ENCODE measurements at places on chromosomes 1 and 21.
A peak's percentile ranks its signal among the peaks of the same experiment; 100 is the strongest.

DNA sequence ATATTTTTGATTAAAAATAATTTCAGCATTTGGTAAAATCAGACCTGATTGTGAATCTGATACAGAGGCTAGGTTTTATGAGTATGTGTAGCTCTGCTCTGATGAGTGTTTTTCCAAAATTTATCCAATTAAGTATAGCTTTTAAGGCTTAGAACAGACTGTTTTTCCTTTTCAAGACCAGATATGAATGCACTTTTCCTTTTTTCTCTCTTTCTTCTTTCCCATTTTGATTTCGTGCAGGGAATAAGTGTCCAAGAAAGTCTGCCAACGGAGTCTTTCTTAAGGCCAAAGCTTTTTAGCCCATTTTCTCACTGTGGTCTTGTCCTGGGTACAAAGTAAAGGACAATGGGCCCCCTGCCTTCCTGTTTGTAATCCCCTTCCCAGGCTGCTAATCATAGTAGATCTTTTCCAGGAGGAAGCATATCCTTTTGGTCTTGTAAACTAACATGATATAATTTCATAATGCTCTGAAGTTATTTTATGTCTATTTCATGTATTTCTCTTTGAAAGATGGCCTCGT, 2.9 kb downstream of the KIF1B start:
- no peak for DNase-seq

DNA sequence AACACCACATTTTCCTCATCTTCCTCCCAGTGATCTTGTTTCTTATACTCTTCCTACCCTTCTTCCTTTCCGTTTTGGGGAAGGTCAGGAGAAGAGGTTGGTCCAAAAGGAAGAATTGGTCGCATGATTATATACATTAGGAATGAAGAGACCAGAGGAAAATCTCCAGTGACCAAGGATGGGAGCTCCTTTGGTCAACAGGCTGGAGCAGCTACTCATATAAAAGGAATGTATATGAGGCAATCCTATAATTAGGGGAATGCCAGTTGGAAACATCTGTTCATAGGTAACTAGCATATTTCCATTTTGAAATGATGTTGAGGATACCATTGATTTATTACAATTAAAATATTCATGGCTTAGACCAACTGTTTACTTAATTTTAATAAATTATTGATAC, 114.5 kb downstream of the LRRC40 start:
- no peak for DNase-seq

DNA sequence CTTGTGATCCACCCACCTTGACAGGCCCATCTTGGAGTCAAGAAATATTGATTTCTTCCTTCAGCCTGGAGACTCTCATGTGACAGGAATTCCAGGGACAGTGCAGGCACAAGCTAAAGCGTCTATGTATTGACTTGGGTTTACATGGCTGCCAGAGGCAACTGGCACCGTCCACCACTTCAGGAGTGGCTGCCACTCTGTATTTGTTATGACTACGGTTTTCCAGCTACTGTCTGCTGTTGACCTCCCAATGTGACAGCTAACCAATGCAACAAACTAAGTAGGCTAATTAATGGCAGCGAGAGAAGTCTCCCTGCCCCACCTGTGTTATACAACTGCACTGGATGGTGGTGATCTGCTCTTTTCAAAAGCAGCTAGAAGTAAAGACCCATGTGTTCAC, 56.9 kb downstream of the CD58 start:
- no peak for DNase-seq

DNA sequence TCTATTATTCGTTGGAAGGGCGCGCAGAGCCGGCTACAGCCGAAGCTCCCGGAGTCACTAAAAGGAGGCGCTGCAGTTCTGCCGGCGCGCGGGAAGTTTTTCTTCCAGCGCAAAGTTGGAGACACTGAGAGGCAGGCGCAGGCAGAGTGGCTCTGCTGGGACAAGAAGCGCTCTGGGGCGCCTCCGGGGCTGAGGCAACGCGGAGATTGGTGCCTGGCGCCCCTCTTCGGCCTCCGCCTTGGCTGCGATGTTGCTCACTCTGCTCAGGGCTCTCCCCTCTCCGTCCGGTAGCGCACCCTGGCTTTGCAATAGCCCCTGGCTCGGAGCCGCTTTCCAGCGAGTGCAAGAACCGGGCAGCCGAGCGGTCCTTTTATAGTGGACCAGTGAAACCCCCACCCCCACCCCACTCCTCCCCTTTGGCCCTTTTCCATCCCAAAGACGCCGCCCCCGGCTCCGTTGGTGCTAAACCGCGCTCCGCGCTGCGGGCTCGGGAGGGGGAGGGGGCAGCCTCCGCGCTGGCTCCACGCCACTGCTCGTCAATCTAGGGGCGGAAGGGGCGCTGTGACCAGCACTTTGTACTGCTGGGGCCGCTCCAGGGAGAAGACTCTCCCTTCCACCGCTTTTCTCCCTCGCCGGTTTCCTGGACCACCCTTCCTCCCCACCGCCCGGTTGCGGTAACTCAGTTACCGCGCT, at the start of gene ADAMTS1:
Gene ADAMTS1 (minus strand): TSS at position 344 of the 693 bp plus-strand sequence. CDS start 455 bp downstream, outside the sequence.
- peak; percentile 8 for DNase-seq

- no peak for DNase-seq
These were observed 9.1 kb upstream of the SCYL3 start for GRCh38 chr1:169902751-169903150.

DNA sequence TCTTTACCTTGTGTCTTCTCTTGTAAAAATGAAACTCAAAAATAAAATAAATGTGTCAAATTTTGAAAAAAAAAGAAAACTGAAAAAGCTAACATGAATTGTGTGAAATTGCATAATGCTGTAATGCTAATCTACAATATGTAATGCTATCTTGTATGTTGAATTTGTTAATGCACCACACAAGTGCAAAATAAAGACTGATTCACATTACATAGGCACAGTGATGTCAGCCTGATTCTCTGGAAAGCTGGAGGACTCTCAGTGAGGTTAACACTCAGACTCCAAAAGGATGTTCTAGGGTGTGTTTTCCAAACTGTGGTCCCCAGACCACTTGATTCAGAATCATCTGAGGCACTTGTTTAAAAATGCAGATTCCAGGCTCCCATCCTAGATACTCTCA, 25.6 kb downstream of the SYT11 start:
- DNase-seq: no peak

DNA sequence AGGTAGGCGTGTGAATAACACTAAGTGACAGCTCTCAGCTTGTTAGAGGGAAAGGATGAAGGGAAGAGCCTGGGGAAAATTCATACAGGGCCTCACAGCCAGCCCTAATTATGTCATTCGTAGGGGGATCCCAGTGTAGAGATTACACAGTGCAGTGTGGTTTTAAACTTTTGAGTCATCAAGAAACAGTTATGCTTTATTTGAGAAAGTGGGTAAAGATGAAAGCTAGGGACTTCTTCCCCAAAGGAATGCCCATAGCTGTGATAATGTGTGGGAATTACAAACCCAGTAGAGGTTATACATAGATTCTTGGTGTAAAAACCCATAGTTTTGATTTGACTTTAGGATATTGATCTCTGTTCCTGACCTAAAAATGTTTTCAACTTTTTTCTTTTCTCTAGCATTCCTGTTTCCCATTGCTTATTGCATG, 1.9 kb downstream of the TTF2 start:
- DNase-seq: no peak

GRCh38 chr21:42411197-42411869, 7.6 kb downstream of the UBASH3A start:
- DNase-seq: peak; percentile 59

- DNase-seq: no peak
These were observed 18.6 kb upstream of the TMEM52 start for GRCh38 chr1:1937549-1938275.

- DNase-seq: peak; percentile 79
These were observed 1.9 kb downstream of the S100A11 start for GRCh38 chr1:152034654-152035538.

- no peak for DNase-seq
These were observed 36.0 kb upstream of the ABCD3 start for GRCh38 chr1:94382201-94382600.

- no peak for DNase-seq
These were observed 371 bp downstream of the ARID1A start for GRCh38 chr1:26696119-26696653.

GRCh38 chr1:39671793-39672550, at the start of gene NT5C1A:
Gene NT5C1A (minus strand): TSS chr1:39672107. CDS start chr1:39672038, 69 bp downstream.
- DNase-seq: peak; percentile 45

DNA sequence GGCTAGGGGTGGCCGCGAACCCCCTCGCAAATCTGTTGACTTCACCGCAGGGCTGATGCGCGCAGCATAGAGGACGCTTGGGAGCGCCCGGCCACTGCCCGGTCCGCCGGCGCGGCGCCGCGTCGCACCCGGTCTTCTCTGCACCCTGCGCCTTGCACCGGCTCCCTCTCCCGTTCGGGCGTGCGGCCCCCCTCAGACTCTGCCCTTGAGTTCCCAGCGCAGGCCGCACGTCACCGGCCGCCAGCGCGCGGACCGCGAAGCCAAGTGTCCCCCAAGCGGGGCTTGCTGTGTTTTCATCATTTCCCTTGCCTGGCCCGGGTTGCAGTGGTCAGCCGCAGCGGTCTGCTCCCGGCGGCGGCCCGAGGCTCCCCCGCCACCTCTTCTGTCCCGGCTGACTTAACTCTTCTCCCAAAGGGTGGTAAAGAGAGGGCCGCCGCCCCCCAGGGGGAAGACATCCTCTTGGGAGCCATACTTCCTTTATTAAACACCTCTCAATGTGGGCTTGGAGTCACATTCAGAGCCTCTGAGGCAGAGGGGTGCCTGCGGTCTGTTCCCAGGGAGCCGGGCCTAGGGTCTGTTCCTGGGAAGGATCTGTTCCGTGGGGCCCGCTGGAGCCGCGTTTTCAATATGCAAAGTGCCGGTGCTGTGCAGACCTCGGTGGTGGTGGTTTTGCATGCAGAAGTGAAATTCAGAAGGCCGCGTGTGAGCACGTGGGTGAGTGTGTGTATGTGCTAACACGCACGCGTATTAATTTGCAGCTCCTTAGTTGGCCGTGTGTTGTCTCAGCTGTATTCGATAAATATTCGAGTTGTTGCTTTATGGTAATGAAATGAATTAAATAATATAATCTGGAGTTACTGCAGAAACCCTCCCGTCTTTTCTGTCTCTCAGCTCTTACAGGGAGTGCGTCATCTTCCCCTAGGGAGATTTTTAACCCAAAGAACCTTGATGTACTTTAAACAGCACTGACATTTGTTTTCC, 17.6 kb downstream of the PBX1 start:
- DNase-seq: no peak

GRCh38 chr1:20321573-20321972, 30.9 kb downstream of the VWA5B1 start:
- no peak for DNase-seq

DNA sequence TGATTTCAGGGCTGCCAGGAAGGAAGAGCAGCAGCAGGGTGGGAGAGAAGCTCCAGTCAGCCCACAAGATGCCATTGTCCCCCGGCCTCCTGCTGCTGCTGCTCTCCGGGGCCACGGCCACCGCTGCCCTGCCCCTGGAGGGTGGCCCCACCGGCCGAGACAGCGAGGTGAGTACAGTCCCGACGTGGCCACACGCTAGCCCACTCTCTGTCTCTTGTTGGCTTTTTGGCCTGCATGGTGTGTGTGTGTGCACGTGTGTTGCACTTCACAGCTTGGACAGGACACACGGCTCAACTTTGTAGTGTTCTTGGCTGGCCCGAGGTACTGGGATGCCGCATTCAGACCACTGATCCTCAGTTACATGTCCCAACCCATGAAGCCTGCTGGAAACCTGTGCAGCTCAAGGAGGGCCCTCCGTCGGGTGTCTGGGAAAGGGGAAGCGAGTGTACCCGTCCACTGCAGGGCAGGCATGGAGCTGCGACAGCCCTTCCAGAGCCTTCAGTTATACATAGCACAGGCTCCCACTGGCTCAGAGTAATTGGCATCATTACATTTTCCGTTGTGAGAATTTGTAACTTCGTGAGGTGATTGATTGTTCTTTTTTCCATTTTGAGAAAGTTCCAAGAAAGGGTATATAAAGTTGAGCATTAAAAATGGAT, 454 bp downstream of the CORT start:
- DNase-seq: no peak

DNA sequence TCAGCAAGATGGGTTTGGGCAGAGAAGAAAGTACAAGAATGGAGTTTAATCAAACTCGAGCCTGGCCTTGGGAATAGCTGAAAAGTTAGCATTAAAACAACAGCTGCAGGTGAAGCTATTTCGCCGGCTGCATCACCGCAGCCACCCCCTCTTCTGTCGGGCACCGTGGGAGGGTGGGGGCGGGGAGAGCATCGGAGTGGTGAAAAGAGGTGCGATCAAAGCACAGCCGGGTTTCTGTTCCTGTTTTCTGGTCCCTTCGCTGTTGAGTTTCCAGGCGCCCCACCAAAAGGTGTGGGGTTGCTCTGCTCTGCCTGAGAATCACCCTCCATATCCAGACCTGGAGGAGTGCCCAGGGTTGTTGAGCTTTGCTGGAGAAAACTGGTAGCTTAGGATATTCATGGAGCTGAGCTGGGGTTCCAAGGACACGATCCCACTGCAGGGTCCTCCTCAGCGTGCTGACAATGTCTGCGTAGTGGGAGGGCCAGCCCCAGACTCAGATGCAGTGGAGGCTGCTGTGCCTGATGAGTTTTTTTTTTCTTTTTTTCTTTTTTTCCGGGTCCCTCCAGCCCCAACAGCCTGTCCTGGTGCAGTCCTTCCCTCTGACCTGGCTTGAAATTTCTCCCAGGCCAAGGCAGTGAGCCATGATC, 127.5 kb upstream of the C1orf174 start:
- DNase-seq: no peak

DNA sequence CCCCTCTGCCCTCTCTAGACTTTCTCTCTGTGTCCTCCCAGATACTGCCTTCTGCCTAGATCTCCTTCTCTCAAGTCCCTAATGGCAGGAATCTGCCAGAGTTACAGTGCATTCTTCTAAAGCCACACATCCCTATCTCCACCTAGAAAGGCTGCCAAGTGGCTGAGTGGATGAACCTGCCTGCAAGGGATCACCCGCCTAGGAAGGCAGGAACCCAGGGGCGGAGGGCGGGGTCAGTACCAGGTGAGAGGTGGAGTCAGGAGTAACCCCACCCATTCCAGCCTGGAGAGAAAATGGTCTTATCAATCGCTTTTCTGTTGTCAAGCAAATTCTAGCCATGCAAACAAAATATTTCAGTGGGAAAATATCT, 60.8 kb downstream of the BCAR3 start:
- DNase-seq: no peak

GRCh38 chr1:7615138-7615537, 156.0 kb upstream of the VAMP3 start:
- DNase-seq: no peak

DNA sequence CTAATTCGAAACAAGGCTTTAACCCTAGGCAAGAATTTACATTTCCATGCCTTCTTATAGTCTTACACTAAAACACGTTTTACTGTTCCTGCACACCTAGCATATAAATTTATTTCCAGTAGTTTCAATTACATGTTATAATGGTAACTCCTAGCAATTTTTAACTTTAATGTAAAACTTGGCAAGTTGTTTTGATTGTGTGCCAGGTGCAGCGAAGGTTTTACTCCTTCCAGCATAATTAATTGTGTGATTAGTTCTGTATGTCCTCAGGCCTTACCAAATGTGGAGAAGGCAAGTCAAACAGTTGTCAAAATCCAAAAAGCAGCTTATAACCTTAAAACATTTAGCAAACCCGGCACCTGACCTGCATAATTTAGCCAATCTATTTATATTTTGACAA, 114.8 kb downstream of the KCNK1 start:
- no peak for DNase-seq

DNA sequence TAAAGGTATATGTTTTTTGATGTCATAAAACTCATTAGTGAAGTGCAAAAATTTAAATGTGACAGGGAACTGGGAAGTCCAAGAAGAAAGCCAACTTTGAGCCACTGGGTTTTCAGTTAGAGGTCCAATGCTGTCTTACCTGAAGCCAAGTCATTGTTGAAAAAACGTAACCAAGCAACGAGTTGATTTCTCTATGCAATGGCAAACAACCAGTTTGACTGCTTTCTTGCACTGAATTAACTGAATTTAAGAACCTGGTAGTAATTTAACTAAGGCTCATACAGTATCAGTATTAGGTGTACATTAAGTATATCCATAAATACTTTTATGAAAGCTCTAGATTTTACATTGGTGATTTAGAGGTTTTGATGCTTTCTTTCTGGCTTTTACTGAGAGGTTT, 20.2 kb upstream of the S1PR1 start:
- DNase-seq: no peak
